Fibroblast of villous mesenchyme (primary cell): ENCODE measurements at places on chromosomes 12 and 14.

DNA sequence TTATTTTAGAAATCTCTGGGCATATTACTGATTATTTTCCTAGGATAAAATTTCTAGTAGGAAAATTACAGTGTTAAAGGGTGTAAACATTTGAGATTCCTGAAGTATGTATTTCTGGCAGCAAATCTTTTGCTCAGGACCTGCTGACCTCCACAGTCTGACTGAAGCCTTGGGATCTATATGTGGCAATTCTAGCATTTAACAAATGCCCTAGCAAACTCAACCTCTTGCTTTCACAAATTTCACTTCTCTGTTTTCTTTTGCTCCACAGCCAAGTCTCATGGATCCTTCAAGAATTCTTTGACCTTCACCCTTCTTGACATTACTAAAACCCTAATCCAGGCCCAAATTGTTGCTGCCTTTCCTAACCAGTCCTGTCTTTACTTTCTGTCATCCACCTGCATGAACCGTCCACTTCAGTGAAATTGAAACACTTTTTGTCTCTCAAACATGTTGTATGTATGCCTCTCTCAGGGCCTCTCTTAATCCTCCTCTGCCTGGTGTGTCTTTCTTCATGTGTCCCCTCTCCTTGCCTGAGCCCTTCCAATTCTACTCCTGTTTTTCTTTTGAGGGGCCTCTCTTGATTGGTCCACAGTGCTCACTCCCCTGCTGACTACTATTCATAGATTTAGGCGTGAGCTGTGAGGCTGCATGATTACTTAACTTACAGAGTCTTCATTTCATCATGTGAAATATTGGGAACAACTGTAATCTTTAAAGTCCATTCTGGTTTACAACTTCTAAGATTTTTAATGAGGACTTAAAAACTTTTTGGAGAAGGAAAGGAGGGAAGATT lies 5.1 kb upstream of the DYRK4 start:
- DNase-seq, result no peak

- peak; percentile 93 for DNase-seq
Observed at GRCh38 chr12:93174048-93174447, 203.7 kb upstream of the NUDT4 start.

- DNase-seq, result no peak
Observed at GRCh38 chr14:100898465-100898864, 5.1 kb downstream of the RTL1 start.

DNA sequence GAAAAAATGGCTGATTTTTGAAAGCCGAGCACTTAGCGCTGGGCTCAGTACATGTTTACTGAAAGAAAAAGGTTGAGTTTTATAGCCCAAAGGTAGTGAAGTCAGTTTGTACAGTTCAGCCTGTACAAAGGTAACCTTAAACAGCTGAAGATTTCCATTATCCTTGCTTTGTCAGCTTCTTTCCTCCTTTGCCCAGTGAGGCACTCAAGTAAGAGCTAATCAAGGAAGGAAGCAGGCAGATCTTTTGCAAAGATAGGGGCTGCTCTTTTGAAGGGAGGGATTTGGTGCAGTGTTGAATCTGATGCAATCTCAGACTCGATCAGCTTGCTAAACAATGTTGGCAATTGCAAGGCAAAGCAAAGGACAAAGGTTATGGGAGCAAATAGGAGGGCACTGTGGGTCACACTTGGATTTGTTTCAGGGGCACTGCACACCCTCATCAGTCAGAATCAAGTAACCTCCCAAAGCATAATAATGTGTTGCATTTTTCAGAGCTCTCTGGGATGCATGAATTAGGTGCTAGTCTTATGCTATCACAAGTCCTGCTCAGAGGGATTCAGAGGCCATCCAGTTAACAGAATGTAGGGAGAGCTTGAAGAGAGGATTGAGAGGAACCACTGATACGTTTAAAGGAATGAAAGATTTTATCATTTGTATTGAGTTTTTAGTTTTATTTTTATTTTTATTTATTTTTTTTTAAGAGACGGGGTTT lies 44.4 kb downstream of the ANO6 start:
- peak; percentile 81 for DNase-seq
